ENCODE measurements at places on chromosomes 4 and X.
A peak's percentile ranks its signal among the peaks of the same experiment; 100 is the strongest.

DNA sequence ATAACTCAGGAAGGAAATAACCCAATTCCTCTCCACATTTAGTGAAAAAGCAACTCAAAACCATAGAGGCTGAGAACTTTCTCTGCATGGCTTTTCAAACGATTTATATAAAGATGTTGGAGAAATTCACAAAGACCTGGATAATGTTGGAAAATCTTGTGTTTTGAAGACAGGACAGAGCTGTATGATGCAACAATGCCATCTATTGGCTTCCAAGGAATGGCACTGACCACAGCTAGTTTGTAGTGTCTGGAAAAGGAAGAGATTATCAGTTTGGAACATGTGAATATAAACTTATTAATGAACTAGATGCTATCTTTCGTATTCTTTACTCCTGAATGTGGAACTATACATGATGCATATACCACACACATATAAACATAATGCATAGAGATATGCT, 503.6 kb downstream of the IL1RAPL1 start:
- DNase-seq: no peak

- DNase-seq: no peak
These were observed 66.2 kb upstream of the SLC7A11 start for GRCh38 chr4:138308356-138308755.

DNA sequence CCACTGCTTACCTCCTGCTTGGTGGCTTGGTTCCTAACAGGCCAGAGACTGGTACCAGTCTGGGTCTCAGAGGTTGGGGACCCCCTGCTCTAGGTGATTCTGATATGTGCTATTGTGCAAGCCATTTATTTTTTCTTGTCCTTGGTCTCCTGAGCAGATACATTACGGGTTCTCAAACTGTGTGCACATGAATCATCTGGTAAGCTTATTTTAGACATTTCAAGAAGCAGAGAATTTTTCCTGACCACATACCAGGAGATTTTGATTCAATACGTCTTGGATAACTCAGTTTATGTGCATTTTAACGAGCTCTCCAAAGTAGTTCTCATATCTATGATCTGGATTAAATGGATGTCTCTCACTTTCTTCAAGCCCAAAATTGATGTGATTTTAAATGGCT, 77.2 kb downstream of the FHIP1A start:
- DNase-seq: peak; percentile 41

GRCh38 chr4:31246856-31247255, 526.7 kb downstream of the PCDH7 start:
- DNase-seq: no peak

- no peak for DNase-seq
These were observed 120.2 kb upstream of the PJA1 start for GRCh38 chrX:69285401-69285877.

GRCh38 chrX:131045726-131046125, 12.4 kb upstream of the ARHGAP36 start:
- no peak for DNase-seq

DNA sequence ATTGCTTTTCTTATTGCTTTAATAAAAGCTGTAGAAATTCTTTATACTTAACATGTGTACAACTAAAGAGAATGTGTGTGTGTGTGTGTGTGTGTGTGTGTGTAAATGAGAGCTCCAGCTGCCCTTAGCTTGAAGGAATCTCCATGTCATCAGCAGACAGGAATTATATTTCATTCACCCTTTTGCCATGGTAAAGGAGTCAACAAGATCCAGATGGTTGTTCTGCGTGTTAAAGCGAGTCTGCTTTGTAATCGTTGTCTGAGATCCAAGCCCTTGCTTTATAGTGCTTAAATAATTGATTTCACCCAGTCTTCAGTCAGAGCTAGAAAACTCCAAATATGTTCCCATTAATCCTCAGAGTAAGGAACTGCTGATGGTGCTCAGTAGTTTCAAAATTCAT, 285.5 kb downstream of the PDGFC start:
- DNase-seq: peak; percentile 99

DNA sequence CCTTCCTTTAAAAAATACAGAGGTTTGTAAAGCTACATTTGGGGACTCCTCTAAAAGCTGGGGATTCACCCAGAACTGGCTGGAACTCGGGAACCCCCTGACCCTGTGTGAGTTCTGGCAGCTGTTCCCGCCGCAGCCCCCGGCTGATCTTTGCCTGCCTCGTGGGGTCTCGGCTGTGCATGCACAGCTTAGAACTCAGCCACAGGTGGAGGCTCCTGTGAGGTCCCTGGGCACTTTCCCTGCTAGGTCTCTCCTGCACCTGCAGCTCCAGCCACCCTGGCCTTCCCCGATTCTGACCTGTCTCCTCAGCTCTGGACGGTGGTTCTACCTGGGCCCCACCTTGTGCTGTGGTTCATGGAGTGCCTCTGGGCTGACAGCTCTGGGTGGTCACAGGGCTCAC, 48.6 kb upstream of the HGFAC start:
- DNase-seq: no peak

DNA sequence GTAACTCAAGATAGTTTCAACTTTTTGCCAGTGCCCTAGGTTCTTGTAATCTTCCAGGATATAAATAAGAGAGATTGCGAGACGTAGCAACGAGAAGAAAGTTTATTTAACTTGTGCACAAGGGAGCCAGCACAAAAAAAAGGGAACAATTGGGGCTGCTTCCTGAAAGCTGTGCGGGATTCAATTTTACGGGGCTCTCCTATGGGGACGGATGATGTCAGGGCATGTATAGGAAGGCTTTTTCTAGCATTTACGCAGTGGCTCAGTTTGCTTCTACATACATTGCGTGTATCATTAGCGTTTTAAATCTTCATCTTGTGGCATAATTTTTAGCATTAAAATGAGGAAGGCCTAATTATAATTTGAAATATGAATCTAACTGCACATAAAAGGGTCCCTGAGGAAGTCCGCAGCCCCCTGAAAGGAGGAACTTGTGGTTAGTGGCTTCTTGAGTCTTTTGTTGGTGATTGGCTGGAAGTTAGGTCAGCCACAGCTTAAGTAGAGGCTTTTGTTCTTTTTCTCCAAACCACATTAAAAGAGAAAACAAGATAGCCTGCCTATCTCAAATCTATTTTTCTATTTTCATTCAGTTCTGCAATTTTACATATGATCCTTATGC, 668.2 kb upstream of the NDST4 start:
- DNase-seq: no peak

- DNase-seq: no peak
These were observed 168.6 kb downstream of the MAML3 start for GRCh38 chr4:139985401-139985800.

- DNase-seq: no peak
These were observed 223.4 kb downstream of the BCOR start for GRCh38 chrX:39874202-39874816.

DNA sequence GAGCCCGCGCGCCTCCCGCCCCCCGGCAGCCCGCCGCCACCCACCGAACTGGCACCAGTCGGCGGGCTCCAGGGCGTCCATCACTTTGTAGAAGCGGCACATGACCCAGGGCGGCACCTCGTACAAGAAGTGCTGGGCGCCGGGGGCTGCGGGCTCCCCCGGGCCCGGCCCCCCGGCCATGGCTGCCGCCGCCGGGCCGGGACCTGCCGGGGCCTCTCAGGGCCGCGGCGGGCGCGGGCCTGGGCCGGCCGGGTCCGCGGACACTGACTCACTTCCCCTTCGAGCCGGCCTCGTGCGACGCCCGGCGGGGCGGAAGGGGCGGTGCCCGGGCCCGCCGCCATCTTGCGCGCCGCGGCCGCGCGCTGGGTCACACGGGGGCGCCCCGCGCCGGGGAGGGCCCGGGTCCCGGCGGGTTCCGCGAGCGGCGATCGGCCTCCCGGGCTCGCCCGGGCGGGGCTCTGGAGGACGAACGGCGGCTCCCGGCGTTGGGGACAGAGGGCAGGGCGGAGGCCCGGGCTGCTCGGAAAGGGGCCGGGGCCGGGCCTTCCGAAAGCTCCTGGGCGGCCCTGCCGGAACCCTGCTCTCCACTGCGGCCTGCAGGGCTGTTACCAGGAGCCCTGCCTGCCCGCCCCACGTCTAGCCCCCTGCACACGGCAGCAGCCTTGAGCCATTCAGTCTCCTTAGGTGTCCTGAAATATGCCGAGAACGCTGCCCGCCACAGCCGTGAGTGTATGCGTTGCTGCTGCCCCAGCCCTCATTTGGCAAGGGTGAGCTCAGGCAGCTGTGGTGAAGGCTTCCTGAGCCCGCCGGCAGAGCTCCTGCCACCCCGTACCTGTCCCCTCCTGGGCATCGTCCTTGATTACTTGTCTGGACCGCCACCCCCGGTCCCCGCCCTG, at the start of gene IRAK1:
Gene IRAK1 (minus strand): TSS at position 270 of the 896 bp plus-strand sequence. CDS start 90 bp downstream, at position 180.
- no peak for DNase-seq

DNA sequence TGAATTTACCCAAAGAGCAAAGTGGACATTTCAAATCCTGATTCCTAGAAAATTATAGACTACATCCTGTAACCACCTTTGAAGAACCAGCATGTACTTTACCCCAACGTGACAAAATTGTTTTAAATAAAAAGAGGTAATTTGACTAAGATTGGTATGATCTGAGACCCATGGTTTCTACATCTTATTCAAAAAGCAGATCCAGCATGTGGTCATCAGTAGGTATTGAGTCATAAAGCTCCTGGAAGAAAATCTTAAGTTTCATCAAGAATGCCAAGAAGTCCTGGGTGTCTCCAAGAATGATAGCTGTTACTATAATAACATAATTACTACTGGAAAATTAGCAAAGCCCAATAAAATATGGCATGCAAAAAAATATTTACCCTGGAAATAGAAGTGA, 61.8 kb downstream of the NFKB1 start:
- peak; percentile 2 for DNase-seq

DNA sequence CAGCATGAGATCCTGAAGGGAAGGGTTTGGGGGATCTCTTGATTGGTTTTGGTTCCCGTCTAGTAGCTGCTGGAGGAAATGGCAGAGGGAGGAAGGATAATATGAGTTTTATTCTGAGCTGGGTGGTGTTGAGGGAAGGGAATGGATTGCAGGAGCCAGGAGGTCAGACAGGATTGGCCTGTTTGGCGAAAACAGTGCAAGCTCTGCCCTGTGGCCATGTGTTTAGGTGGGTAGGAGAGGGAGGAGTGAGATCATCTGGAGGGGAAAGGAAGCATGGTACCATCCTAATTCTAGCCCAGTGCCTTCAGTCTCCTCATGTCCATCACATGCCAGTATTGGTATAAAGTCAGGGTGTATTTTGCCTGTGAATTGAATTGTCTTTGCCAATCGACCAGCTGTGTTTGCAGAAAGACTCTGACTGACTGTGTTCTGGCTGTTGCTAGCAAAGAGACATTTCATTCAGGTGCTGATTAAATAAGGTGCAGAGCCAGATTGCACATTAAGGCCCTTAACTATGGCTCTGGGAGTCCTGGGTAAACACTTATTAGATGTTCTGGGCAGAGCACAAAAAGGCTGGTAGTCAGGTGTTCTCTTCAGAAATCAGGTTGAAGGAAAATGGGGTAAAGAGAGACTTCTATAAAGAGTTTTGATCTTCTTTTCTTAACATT, 10.0 kb downstream of the TMEM164 start:
- DNase-seq: no peak

DNA sequence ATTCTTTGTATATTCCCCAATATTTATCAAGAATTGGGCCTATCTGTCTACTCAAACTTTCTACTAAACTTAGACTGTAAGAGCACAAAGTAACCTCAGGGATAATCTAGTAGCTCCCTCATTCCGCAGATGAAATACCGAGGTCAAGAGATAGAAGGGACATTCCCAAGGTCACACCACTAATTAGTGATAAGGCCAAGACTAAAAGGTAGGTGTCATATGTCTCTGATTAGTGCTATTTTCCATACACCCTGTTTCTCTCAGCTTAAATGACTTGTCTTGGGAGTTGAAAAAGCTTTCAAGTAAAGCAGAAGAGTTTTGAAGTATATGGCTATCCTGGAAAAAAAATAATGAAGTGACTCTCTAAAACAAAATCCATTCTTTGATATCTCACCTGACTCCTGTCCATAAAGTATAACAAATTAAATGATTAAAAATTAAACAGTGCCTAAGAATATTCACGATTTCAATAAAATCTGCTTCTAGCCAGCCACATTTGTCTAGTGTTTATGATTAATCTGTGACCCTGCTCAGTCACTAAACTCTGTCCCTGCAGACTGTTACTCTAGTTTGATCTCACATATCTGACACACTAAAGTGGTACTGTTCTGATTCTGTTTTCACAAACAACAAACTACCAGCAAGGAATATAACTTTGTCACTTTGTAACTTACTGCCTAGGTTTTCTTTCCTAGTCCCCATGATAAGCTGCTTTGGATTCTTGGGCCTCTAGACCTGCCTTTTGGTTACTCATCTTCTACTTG, 10.3 kb downstream of the GPR174 start:
- DNase-seq: no peak

GRCh38 chr4:99540277-99540939, 23.4 kb downstream of the TRMT10A start:
- DNase-seq: no peak

DNA sequence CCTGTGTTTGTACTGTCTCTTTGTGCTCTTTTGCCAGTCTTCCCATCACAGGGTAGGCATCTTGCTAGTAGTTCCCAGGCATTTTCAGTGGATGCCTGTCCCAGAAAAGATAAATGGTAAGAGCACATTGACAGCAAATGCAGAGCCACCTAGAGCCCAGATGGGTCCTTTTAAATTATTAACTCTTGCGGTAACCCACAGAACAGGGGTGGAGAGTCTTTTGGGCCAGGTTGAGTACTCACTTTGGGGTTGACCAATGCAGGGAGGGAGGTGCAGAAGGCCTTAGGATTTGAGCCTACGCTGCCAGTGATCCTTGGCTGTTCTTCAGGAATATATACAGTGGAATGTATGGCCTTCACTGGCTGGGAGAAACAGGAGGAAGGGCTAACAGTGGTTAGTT, 173.8 kb downstream of the MSN start:
- no peak for DNase-seq

- no peak for DNase-seq
These were observed 53.2 kb downstream of the FAM9B start for GRCh38 chrX:8980756-8981155.

DNA sequence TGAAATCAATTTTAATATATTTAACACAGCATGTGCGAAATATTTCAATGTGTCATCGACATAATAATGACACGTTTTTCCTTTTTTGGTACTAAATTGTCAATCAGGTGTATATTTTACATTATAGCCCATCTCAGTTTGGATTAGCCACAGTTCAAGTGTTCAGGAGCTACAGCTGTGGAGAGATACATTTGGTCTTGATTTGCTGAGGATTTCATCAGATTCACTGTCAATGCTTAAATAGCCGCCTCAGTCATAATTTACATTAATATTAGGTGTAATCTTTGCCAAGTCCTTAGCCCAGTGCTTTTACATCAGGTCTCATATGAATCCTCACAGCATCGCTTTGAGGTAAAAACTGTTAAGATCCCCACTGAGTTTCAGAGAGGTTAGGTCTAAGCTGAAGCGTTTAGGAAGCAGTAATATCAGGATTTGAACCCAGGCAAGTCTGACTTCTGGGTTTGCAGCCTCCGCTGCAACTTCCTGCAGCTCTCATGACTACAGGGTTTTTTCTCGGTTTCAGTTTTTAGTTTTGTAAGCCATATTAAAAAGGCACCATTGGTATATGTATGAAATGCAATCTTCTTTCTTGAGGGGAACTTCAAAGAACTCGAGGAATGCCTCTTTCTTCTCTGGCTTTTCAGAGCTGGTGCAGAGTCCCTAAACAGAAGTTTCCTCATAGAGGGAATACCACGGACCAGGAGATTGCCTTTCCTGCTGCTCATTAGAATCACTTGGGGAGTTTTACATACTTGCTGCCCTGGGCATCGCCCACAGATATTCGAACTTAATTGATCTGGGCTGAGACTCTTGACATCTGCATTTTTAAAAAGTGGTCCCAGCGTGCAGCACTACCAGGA, 6.4 kb downstream of the MTM1 start:
- DNase-seq: no peak

GRCh38 chr4:185358514-185358913, 37.2 kb downstream of the LRP2BP start:
- DNase-seq: no peak
